Smooth muscle cell of the umbilical artery (primary cell): ENCODE measurements at places on chromosomes 11 and 22. TPM values are rescaled to one million over a fixed set of nuclear protein-coding genes. Genes with fewer than 3 reads are reported as not detected.

Gene PGR
- under 0.01 and 0.05 TPM in 2 replicates for total RNA-seq

Gene FAT3
- 1.2 and 2.0 TPM in 2 replicates for total RNA-seq

Gene SYT9
- under 0.01 and 0.05 TPM in 2 replicates for total RNA-seq

Gene DAGLA
- total RNA-seq: 2.1 and 4.4 TPM in 2 replicates

Gene CCDC86
- total RNA-seq: 6.5 and 19.4 TPM in 2 replicates

Gene HSCB
- total RNA-seq: 9.4 and 14.6 TPM in 2 replicates

Gene JAM3
- 148 and 153 TPM in 2 replicates for total RNA-seq

Gene BATF2
- under 0.01 and 0.51 TPM in 2 replicates for total RNA-seq

Gene CCS
- total RNA-seq: 30.9 and 41.6 TPM in 2 replicates

Gene LYVE1
- 0.37 TPM in 1 of 2 replicates, not detected in the other for total RNA-seq
